Activated CD4-positive, alpha-beta T cell treated with anti-CD3 and anti-CD28 coated beads, Interleukin-2, amount 50 U/mL, for 48 hours (primary cell): ENCODE measurements at places on chromosomes 11 and 22.

DNA sequence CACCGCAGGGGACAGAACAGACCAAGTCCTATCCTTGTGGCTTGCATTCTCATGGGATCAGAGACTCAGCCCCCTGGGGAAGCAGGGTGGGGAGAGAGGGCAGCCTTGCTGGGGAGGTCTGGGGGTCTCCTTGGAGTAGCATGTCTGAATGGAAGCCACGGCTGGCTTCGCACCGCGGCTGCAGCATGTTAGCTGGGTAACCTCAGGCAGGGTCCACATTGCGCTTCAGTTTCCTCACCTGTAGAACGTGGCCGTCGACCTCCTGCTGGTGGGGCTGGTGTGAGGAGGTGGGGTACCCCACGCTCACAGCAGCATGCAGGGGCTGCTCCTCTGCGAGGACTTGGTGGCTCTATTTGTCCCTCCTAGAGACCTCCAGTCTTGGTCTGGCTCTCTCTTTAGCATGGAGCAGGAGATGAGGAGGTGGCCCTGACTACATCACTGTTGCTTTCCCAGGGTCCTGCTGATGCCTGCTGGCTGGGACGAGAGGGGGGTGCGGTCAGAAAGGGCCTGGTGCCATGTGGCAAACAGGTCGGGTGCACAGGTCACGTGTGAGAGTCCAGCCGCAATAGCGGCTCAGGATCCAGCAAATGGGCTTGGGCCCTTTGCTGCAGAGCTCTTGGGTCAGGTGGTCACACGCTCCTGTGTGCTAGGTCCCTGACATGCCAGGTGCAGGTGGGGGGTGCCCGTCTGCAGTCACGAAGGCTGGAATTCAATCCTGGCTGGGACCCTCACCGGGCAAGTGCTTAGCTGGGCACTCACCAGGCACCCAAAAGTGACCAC, 35.4 kb upstream of the SMIM38 start:
- no peak for DNase-seq

DNA sequence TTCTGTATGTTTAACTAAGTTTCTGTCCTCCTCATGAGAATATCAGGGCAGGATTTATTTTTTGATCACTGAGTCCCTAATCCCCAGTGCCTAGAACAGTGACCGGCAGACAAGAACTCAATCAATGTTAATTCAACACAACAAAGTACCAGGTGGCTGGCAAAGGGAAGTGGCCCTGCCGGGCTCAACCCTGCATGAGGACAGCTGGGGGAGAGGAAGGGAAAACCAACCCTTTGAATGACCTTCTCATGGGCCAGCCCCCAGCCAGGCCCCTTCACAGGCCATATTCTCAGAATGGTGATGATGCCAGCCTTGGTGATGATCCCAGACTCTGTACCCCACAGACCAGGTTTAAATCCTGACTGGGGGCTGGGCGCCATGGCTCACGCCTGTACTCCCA, 1.4 kb upstream of the MFNG start:
- no peak for DNase-seq

GRCh38 chr11:113384551-113384950, 3.0 kb upstream of the ANKK1 start:
- DNase-seq: no peak

GRCh38 chr11:130390071-130390758, 38.2 kb downstream of the ADAMTS8 start:
- no peak for DNase-seq

- DNase-seq: no peak
Measured at GRCh38 chr22:27474112-27474571, 327.4 kb downstream of the MN1 start.

DNA sequence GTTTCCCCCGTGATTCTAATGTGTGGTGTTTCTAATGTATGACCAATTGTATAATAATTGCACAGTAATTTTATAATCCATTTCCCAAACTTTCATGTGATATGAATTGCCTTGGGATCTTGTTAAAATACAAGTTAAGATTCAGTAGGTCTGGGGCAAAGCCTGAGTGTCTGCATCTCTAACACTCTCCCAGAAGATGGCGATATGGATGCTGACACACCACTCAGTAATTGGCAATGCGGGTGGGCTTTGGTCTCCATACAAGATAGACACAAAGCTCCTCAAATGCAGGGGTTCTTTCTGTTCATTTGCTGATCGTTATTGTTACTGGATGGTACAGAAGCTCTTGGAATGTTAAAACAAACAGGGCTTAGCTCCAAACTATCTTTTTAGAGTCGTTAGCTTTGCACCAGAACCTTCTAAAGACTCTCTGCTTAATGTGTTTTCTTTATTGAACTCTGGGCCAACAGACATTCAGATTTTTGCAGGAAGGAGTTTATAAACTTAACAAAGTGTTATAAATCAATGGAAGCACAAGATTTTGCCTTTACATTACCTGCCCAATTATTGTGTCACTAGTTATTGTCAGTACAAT, 45.4 kb upstream of the ANO3 start:
- no peak for DNase-seq

- no peak for DNase-seq
Measured at GRCh38 chr11:9568161-9568853, 5.2 kb upstream of the WEE1 start.

GRCh38 chr11:11456866-11457265, 103.8 kb upstream of the CSNK2A3 start:
- DNase-seq: no peak

DNA sequence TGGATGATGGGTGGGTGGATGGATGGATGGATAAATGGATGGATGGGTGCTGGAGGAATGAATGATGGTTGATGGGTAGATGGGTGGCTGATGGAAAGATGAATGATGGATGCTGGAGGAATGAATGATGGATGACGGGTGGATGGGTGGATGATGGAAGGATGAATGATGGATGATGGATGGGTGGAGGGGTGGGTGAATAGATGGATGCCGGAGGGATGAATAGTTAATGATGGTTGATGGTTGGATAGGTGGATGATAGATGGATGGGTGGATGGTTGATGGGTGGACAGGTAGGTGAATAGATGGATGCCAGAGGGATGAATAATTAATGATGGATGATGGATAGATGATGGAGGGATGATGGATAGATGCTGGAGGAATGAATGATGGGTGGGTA, 41.4 kb downstream of the ANO1 start:
- DNase-seq: no peak

DNA sequence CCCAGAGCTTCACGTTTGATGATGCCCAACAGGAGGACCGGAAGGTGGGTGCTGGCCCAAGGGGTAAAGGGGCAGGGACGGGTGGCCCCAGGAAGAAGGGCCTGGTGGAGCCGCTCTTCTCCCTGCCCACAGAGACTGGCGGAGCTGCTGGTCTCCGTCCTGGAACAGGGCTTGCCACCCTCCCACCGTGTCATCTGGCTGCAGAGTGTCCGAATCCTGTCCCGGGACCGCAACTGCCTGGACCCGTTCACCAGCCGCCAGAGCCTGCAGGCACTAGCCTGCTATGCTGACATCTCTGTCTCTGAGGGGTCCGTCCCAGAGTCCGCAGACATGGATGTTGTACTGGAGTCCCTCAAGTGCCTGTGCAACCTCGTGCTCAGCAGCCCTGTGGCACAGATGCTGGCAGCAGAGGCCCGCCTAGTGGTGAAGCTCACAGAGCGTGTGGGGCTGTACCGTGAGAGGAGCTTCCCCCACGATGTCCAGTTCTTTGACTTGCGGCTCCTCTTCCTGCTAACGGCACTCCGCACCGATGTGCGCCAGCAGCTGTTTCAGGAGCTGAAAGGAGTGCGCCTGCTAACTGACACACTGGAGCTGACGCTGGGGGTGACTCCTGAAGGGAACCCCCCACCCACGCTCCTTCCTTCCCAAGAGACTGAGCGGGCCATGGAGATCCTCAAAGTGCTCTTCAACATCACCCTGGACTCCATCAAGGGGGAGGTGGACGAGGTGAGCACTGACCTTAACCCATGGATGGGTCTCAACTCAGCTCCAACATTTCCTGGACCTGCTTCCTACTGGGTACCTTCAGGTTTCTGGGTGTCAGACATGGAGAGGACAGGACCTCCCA, 2.0 kb downstream of the RIC8A start:
- no peak for DNase-seq
